ENCODE measurements at places on chromosomes 1 and 21.

DNA sequence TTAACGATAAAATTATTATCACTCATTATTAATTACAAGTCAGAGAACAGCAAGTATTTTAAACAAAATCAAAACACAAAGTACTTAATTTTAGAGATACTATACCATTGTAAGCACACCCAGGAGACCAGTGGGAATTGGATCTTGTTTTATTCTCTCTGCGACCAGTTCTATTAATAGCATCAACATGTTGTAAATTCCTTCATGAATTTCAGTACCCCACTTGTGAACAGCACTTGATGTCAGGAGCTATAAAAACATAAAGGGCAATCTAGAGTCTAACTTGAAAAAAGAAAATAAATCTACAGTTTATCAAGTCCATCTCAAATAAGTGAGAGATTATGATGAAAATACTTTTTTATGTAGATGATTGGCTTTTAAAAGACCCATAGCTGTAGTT, 42.9 kb downstream of the USP24 start:
- no peak for DNase-seq

DNA sequence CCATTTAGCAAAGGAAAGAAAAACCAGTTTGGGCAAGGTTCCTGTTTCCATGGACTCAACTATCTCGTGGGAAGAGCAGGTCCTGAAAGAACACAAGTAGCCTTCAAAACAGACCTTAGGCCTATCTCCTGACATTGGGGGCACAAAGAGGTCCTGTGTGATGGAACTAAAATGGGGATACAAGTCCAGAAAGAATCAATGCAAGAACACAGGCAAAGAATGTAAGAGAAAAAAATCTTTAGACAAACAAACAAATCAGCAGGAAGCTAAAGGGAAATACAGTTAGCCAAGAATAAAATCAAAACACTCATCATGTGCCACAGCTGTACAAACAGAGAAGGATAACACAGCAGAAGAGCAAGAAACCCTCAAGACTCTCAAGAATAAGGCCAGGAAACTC, 28.2 kb downstream of the SLC30A10 start:
- no peak for DNase-seq

GRCh38 chr1:152514715-152515433, 592 bp downstream of the CRCT1 start:
- no peak for DNase-seq

GRCh38 chr1:197915260-197915861, 1.8 kb upstream of the LHX9 start:
- DNase-seq: no peak

- DNase-seq: no peak
Observed at GRCh38 chr1:65330822-65331221, 21.5 kb downstream of the DNAJC6 start.

DNA sequence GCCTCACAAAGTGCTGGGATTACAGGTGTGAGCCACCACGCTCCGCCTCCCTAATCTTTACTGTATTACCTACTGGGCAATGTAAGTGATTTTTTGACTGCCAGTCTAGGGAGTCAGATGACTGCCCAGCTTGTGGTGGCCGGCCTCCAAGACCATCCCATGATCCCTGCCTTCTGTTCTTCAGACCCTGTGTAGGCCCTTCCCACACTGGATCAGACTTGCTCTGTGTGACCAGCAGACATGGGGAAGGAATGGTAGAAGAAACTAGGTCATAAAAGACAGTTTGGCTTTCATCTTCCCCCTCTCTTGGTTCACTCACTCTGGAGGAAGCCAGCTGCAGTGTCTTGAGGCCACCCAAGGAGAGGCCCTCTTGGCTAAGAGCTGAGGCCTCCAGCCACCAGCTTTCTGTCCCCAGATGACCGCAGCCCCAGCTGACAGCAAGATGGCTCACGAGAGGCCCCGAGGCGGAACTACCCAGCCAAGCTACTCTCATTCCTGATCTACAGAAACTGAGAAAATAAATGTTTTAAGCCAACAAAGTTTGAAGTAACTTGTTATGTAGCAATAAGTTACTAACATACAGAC, 14.5 kb upstream of the CBR3 start:
- DNase-seq: no peak

DNA sequence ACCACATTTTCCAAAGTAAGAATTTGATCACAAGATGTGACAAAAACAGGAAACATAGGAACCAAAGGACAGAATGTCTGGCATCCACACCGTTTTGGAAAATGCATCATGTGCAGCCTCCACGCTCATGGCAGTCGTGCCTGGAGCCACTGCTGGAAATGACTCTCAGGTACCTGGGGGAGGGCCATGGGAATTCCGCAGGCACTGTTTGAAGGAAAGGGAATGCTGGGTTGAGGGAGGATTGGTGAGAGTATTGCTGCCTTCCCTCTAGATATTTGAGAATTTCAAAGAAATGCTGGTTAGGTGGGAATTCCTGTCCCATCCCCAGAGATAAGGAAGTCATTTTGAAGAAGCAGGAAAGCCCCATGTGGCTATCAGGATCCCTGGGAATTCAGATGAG, 10.8 kb downstream of the SLAMF1 start:
- no peak for DNase-seq

DNA sequence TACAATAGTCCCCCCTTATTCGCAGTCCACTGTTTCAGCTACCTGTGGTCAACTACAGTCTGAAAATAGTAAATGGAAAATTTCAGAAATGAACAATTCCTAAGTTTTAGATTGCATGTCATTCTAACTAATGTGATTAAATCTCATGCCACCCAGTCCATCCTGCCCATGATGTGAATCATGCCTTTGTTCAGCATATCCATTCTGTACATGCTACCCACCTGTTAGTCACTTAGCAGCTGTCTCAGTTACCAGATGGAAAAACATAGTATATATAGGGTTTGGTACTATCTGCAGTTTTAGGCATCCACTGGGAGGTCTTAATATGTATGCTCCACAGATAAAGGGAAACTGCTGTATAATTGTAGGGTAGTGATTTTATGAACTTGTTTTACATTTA, 16.6 kb upstream of the HAO2 start:
- DNase-seq: no peak

GRCh38 chr1:35264871-35265270, 3.6 kb upstream of the ZMYM4 start:
- no peak for DNase-seq

DNA sequence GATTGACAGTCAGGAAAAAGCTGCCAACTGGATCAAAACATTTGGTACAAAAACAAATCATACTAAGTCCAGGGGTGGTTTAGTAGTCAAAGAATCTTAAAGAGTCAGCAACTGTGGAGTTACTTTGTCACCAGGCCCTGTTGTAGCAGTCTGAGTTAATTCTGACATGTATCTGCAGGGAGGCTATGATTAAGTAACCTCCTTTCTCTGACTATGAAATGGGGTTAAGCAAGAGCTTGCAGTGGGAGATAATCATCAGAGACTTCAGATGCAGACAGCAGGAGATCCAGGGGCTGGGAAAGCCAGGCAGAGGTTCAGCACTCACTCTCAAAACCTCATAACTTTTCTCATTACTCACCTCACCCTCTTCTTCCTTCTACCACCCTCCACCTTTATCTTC, 99.2 kb upstream of the BTG3 start:
- DNase-seq: no peak
